ENCODE measurements at places on chromosomes 2 and 18.

DNA sequence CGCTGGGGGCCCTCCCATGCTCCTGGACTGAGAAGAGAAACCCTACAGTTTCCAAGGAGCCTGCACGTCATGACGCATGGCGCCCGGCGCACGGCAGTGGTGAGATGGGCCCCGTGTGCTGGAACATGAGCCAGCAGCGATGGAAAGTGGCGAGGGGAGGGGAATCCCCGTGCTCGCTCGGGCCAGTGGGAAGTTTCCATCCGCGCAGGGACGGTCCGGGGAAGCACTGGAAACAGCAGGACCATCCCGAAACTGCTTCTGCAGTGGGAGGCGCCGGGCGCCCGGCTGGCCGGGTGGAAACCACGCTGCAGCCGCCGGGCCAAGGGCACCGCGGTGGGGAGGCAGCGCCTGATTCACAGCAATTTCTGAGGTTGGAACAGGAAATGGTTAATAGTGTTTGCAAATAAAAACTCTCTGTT lies 4.9 kb upstream of the PDCD1 start:
- no peak for DNase-seq

GRCh38 chr2:224910574-224910925 lies 131.7 kb downstream of the DOCK10 start:
- DNase-seq, result no peak

DNA sequence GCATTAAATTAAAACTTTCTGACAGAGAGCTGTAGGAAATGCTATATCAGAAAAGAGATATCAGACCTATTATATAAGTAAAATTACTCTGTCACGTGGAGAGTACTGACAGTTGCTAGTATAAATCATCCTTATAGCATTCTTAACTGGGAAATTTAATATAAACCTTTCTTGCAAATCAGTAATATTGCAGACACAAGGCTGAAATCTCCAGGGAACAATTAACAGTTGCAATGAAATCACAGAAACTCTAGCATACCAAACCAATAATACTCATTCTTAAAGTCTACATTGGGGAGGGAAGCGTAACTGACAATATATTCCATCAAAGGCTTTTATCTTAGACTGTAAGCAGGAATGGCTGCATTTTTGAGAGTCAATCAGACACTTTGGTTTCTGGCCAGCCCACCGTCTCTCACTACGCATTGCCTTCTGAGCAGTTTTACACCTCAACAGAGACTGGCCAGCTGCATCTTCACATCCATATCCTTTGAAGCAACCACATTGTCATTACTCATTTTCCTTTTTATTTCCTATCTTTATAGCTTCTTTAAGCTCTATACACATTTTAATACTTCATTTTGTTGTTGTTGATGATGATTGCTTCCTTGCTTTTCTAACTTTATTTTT lies 536.0 kb upstream of the CDH2 start:
- DNase-seq, result no peak

GRCh38 chr2:15238028-15238427 lies 323.1 kb downstream of the NBAS start:
- no peak for DNase-seq

GRCh38 chr2:23692851-23693605 lies 233.9 kb downstream of the ATAD2B start:
- no peak for DNase-seq

- no peak for DNase-seq
Measured at GRCh38 chr2:119066272-119066804, 92.2 kb downstream of the C1QL2 start.

DNA sequence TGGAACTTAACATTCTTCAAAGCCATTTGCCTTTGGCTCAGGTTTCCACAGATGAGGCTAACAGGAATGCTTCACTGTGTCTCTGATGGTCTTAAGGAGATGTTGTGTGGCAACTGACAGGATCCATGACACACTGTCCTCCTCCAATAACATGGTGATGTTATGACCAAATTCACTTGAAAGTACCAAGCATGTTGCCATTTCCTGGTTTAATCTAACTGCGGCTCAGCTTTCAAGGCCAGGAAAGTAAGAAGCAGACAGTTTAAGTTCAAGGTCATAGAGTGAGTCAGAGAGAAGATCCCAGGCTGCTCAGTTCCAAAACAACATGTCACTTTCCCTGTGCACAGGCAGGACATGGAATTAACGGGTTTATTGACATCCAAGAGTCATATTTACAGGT lies 513.6 kb downstream of the STK39 start:
- DNase-seq, result no peak

GRCh38 chr2:48715956-48716355 lies 39.6 kb downstream of the LHCGR start:
- no peak for DNase-seq

DNA sequence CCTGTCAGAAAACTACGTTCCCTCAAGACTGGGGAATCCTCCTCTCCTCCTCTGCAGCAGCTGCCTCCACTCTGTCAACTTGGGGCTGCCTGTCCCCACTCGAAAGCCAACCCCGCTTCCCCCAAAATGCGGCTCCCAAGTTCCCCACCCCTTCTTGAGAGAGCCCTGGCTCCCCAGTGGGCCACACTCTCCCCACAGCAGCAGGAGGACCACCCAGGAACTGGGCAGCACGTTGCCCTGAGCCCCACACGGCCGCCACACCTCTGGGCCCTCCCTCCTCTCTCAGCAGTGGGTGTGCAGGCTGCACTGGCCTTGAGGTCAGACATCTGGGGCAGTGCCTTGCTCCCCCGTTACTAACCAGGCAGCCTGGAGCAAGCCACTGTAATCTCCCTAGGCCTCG lies 9.6 kb upstream of the TEX51 start:
- DNase-seq, result no peak

DNA sequence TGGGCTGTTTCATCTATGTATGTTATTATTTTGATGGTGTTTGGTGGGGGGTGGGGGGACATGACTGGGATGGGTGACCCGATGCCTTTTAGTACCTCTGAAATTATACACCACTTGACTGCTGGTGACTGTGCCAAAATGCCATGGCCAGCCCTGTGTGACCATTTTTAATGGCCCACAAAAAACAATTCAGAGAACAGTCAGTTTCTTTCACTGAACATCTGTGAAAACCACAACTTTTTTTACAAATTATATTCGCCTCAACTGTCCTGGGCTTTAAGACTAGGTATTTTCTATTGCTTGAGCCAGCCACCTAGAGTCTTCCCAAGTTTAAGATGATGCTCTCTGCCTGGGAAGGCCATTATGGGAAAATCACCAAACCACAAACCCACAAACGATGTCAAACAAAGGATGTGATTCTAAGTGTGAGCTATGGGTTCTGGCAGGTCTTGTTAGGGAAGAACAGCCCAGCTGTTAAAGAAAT lies 33.9 kb downstream of the FN1 start:
- DNase-seq, result no peak

DNA sequence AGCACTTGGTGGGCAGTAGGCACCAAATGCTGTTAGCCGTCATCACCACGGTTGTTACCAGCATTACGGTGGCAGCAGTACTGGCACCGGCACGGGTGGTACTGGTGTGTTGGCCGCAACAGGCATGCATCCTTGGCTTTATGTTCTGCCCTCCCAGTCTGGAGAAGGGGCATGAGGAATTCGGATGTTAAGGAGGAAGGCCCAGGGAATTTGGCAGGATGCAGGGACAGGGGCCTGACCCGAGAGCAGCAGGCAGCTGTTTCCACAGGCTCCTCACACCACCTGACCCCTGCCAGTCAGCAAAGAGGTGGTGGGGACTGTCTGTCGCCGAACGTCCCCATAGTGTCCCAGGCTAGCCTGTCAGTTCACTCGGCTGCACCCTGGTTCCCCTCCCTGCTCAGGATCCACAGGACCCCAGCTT lies 79.0 kb downstream of the EDAR start:
- no peak for DNase-seq

DNA sequence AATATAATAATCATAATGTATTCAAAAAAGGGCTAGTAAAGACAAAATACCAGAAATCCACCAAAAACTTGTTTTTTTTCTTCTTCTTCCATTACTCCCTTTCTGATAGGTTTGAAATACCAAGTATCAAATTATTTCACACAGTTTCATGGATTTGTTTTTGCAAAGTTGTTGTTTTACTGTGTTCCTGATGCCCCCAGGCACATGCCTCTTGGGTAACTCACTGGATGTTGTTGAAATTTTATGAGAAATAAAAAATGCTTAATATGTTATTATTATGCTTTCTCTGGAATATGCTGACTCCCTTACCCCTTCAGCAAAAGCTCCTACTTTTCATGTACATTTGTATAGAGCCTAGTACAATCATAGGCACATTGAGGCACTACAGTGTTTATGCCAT lies 419.6 kb downstream of the NRXN1 start:
- DNase-seq, result no peak

- no peak for DNase-seq
Measured at GRCh38 chr2:145777914-145778313, 1258.0 kb upstream of the ZEB2 start.

Data from stimulated activated CD8-positive, alpha-beta memory T cell treated with anti-CD3 and anti-CD28 coated beads, Interleukin-7, amount 100 ng/mL, for 1 hour (primary cell).